ENCODE measurements at places on chromosomes 5 and 9.

DNA sequence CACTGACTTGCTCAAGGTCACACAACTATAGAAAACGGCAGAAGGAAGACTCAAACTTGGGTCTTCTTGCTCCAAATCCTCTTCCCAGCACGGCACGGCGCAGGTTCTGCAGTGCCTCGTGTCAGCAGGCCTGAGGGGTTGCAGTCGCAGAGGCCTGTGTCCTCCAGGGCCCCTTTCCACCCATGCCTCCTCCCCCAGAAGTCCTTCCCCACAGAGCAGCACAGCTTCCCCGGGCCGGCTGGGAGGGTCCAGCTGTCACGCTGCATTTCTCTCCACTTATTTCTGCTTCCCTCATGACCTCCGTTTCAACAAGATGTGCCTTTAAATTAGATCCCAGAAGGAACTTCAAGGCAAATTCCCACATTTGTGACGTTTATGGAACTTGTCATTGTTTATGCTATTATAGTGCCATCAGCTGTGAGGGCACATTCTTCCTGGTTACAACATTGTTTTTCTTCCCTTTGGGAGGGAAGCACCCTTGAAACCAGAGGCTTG is 148.4 kb downstream of the C5orf15 start:
- DNase-seq = no peak

GRCh38 chr5:121144764-121145163 is 680.7 kb downstream of the PRR16 start:
- no peak for DNase-seq

DNA sequence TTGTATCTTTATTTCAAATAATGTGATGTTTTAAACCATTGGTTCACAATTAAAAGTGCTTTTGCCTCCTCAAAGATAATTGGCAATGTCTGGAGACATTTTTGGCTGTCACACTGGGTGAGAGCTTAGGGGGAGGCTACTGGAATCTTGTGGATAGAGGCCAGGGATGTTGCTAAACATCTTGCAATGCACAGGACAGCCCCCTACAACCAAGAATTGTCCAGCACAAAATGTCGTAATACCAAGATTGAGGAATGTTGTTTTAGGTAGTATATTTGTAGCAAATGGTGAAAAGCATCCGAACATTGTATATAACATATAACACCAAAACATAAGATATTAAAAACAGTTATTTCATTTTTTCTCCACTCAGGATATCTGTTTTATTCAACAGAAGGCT is 99.8 kb downstream of the SLC44A1 start:
- no peak for DNase-seq

- no peak for DNase-seq
Measured at GRCh38 chr5:138032028-138032571, 779 bp downstream of the FAM13B start.

DNA sequence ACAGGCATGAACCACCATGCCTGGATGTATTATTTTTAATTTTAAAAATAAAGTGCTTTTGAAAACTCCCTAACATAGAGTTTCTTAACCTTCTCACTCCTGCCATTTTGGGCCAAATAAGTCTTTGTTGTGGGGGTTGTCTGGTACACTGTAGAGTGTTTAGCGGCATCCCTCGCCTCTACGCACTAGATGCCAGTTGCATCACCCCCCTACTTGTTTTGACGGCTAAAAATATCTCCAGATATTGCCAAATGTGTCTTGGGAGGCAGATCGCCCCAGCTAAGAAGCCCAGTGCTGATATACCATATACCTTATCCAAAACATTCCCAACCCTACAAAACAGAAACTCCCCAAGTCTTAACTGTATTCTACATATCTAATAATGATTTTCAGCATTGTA is 54.6 kb downstream of the SCAI start:
- DNase-seq = no peak

DNA sequence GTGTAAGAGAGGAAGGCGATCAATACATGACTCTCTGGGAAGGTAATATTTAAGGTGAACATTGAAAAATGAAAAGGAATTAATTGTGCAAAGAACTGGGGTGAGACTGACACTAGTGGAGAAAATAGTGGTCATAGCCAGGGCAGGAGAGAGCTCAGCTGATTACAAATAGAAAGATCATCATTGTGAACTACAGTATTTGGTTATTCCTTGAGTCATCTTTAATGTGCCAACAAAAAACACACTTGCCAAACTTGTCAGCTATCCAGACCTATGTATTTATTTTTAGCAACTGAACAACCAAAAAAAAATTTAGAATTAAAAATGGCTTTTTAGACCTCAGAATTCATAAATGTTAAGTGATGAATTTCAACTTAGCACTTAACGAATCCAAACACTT is 749.8 kb upstream of the CDH9 start:
- DNase-seq = no peak

DNA sequence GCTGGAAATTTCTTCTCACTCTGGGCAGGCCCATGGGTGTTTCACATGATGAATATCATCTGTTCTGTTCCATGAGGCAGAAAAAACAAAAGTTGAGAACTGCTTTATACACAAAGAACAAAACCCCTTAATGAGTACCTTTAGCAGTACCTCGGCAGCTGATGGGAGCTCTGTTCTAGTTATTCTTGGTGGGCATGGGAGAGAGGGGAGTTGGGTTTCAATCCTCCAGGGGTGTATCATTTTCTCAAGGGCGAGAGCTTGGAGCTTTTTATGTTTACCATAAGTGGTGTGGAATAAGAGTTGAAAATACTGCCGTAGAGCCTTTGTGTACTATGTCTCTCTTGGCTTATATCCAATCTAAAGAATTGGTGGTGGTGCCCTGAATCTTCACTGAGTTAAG is 103.3 kb upstream of the ZNF608 start:
- no peak for DNase-seq

DNA sequence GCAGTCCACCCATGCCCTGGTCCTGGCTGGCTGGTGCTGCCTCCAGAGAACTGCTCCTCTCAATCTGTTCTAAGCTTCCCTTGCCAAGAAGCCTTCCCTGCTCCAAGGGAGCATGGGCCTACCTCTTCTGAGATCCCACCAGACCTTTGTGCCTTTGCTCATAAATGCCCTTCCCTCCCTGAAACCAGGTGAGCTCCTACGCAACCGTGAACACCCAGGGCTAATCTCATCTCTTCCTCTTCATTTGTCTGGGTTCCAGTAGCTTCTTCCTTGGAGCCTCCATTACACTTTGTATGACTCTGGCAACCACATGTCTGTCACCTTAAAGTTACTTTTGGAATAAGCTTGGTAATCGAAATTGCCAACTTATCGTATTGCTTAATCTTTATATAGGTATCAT is 270.6 kb downstream of the PBX3 start:
- DNase-seq = no peak

DNA sequence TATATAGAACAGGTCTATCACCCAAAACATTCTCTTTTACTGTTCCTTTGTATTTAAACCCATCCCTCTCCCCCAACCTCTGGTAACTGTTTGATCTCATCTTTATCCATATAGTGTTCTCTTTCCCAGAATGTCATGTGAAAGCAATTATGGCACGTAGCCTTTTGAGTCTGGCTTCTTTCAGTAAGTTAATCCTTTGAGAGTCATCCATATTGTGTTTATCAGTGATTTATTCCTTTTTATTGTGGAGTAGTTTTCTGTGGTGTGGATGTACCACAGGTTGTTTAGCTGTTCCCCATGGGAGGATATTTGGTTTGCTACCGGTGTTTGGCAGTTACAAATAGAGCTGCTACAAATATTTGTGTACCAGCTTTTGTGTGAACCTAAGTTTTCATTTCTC is 38.0 kb downstream of the HMGXB3 start:
- no peak for DNase-seq

GRCh38 chr5:11385901-11386293 is 518.3 kb downstream of the CTNND2 start:
- no peak for DNase-seq

GRCh38 chr5:10699281-10699874 is 61.7 kb downstream of the DAP start:
- no peak for DNase-seq

DNA sequence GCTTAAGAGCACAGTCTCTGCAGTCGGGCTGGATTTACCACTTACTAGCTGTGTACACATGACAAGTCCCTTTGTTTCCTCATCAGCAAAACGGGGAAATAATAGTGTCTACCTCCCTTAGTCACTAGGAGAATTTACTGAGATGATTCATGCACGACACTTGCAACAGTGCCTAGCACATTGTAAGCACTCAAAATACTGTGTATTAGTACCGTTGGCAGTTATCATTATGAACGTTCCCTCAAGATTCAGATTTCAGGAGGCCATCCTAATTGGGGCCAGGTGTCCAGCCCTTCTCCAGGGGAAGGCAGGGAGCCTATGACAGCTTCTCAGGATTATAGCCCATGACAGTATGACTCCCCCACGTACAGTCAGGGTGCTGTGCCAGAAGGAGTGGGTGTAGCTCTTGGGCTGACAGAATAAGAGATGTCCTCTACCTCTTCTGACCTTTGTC is 164.3 kb downstream of the DOCK2 start:
- DNase-seq = no peak

DNA sequence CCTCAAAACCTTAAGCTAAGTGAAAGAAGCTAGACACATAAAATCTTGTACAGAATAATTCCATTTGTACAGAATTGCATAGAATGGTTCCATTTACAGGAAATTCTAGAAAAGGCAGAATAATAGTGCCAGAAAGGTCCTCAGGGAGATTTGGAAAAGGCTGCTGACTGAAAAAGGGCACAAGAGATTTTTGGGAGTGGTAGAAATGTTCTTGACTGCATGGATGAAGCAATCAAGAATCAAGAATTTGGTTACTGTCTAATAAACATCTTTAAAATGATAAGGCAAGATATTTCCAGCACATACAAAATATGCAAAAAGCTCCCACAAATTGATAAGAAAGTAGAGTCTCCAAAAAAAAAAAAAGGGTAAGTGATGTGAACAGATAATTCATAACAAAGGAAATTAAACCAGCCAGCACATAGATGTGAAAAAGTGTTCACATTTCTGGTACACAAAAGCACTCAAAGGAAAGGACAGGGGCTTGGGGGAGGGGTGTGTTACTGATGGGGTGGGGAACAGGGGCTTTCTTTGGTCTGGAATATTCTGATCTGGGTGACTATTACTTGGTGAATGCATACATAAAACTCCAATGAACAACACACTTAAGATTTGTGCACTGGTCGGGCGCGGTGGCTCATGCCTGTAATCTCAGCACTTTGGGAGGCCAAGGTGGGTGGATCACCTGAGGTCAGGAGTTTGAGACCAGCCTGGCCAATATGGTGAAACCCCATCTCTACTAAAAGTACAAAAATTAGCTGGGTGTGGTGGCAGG is 85.2 kb downstream of the SHC3 start:
- DNase-seq = no peak

DNA sequence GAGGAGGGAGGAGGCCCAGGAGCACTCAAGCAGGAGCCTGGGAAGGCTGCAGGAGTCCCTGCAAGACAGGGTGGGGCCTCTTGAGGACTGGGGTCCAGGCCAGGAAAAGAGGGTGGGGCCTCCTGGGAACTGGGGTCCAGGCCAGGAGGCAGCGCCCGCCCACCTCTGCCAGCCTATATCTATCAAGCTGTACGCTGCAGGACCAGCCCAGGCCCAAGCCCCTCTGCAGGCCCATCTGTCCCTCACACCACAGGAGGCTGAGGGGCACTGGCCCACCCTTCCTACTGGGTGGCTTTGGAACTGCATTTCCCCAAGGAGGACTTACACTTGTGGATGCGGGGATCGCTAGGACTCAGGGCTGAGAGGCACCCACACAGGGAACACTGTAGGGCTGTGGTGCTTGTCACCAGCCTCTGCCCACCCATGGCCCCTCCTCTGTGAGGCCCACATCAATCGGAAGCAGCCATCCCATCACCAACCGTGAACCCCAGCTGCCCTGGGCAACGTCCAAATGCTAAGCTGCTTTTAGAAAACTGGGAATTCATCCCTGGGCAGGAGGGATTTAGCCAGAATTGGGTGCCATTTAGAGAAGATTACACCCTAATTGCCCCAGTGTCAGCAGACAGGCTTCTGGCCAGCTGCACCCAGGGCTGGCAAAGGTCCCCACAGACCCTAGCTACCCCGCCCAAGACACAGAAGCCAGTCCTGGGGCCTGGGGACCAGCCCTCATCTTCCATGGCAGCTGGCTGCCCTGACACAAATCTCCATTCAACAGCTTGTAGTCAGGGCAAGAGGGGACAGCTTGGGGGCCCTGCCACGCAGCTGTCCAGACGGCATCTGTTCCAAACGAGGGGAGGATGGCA is 15.3 kb downstream of the BICD2 start:
- no peak for DNase-seq

DNA sequence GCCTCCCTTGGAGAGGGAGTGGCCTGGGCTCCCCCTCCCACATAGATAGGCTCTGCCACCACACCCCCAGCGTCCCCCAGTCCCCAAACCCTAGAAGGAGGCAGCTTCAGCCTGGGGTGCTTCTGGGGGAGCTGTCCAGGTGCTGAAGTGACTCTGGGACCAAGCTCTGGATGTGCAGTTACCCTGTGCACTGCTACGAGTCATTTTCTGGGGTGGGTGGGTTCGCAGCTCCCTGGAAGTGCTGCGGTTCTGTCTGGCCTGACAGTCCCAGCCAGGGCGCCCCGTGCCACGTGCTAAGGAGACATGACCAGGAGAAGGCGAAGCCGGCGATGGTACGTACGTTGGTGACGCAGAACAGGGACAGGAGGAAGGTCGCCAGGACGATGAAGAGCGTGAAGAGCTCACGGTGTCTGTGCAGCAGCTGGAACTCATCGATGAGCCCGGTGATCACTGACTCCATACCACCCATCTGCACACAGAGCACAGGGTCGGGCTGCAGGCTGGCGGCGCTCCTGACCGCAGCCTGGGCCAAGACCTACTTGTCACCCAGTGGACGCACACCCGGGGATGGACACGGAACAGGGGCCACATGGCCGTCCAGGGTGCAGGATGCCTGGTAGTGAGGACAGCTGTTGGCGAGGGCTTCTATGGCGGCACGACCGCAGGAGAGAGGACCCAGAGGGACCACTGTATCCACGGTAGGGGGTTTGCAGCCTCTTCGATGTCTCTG is 35.7 kb downstream of the SLC6A3 start:
- DNase-seq = no peak

DNA sequence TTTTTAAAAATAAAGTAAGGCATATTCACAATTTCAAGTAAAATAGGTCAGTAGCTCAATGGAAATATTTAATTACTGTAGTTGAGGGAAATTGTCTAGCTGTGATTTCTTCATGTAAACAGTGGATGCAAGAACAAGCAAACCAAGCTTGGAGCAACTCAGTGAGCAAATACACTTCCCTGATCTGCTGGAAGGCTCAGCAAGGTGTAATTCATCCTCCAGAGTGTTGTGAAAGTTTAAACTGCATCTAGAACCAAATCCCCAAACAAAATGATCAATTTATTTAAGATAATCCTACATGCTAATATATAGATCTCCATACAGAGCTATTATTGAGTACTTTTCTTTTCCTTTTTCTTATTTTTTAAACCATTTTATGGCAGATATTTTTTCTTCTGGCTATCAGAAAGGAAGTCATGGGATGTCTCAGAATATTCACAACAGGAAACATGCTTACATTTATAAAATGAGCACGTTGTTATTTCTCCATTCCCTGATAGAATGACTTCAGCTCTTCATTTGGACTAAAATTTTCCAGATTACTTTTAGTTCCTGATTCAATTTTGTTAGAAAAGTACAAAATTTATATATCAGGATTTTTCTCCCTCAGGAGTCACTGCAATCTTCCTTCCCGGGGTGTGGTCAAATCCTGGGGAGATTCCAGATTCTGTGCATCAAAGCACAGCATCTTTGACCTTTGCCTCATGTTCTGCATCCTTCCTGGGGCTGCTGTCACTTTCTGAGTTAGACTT is 219.2 kb upstream of the ELL2 start:
- no peak for DNase-seq

Measured in kidney glomerular epithelial cell (primary cell).